ENCODE measurements at places on chromosomes 16 and 17.

- no peak for DNase-seq
Measured at GRCh38 chr17:42142371-42142896, 12.4 kb downstream of the RAB5C start.

- DNase-seq = no peak
Measured at GRCh38 chr17:42520540-42520951, 15.5 kb upstream of the NAGLU start.

GRCh38 chr17:58565389-58566311 lies 51.2 kb upstream of the MTMR4 start:
- DNase-seq = peak; percentile 45

- DNase-seq = no peak
Measured at GRCh38 chr17:55898195-55898594, 147.3 kb downstream of the PCTP start.

GRCh38 chr17:63029541-63029940 lies 63.5 kb downstream of the TANC2 start:
- DNase-seq = no peak

DNA sequence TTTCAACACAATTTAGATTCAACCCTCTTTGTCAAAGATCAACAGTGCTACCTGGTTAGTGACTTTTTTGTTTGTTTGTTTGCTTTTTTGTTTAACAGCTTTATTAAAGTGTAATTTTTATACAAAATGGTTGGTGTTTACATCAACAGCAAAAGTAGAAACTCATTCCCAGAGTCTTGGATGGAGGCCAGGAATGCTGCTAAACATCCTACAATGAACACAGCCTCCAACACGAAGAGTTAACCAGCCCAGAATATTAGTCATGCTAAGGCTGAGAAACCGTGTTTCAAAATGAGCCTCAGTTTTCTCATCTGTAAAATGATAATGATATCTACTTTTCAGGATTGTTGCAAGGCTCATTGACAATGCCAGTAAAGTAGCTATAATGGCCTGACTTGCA lies 211.0 kb upstream of the MAF start:
- DNase-seq = no peak

- DNase-seq = no peak
Measured at GRCh38 chr16:8916541-8917225, 34.5 kb downstream of the LITAFD start.

GRCh38 chr17:56613131-56613530 lies 19.6 kb downstream of the NOG start:
- no peak for DNase-seq

GRCh38 chr16:80202831-80203413 lies 337.9 kb upstream of the DYNLRB2 start:
- DNase-seq = no peak

GRCh38 chr17:3282901-3283300 lies 15.3 kb downstream of the OR3A1 start:
- no peak for DNase-seq

GRCh38 chr16:47826070-47826469 lies 329.7 kb downstream of the ABCC12 start:
- DNase-seq = no peak

GRCh38 chr16:17926866-17927399 lies 409.6 kb downstream of the NPIPA8 start:
- DNase-seq = no peak

GRCh38 chr17:71828182-71828596 lies 292.6 kb upstream of the SOX9 start:
- DNase-seq = no peak

DNA sequence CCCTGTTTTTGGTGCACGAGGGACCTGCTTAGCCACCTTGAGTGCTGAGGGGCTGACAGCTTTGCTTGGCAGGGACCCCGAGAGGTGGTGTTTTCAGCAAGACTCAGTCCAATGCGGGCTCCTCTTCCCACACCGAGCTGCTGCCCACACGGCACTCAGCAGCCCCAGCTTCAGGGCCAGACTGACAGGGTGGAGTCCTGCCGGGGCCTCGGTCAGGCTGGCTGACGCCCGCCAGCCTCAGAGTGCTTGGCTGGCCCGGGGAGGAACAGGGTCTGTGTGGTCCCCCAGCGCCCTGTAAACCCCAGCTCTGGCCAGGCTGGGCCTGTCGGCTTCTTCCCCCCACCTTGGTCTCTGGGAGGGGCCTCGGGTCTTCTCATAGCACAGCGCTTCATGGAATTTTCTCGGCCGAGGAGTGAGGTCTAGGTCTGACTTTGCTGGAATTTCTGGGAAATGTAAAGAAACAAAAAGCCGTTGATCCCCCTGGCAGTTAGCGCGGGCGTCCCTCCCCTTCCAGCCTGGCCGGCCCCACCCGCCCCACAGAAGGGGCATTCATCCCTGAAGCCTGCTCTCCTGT lies 2.6 kb downstream of the SOX8 start:
- no peak for DNase-seq

- DNase-seq = no peak
Measured at GRCh38 chr17:71276079-71276478, 844.7 kb upstream of the SOX9 start.

DNA sequence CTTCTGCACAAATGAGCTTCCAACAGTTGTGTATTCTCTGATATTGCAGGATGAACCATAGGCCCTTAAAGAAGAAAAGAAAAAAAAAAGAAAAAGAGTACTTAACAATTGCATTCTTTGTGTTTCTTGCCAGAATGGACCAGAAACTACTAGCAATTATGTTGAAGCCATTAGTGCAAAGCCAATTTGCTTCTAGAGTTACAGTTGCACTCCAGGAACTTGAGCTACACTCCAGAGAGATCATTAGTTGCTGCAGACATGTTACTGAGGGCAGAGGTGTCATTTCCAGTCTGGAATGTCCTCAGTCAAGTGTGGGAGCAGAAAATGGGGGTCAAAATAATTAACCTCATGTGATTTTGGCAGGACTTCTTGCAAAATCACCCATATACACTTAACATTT lies 85.6 kb upstream of the CCL2 start:
- no peak for DNase-seq

GRCh38 chr16:8713635-8714172 lies 39.3 kb downstream of the ABAT start:
- no peak for DNase-seq

DNA sequence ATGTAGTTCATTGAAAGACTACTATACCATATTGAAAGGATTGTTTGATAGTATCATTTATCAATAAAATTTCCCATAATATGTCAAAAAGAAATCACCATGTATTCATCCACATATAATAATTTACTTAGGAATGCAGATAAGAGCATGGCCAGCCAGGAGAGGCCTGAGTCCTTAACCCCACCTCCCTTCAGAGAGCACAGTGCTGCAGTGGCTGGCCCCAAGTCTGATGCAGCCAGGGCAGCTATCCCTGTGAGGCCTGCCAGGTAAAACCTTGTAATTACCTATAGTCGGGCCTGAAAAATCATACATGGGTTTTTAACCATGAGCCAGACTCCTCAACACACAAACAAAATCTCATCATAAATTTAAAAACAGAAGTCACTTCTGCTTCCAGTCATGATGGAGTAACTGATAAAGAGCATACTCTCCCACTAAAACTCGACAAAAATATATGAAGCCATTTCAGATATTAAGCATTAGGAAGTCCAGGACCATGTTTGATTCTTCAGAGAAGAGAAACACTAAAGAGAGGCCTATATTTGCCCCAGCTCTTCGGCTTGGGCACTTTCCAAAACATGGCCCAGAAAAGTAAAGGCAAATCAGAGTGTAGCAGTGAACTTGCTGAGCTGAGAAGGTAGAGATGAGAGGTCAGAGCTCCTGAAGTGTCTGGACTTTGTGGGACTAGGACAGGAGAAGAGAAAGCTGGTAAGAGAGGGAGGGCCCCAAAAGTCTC lies 40.9 kb upstream of the CCNF start:
- DNase-seq = no peak

- no peak for DNase-seq
Measured at GRCh38 chr16:53950677-53951076, 246.7 kb downstream of the FTO start.

DNA sequence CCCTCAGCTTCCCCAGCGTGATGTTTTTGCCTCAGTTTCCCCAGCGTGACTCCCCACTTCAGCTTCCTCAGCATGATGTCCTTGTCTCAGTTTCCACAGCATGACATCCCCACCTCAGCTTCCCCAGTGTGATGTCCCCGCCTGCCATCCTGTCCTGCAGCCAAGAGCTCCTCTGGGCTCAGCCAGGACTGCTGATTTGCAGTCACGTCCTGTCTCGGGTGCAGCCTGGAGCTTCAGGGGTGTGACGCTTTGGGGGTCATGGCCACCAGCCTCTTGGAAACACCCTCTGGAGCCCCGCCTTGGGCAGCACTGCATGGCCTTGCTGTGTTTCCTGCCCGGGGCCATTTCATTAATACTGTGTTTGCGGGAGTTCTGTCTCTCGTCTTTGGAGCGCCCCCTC lies 16.5 kb upstream of the NUDT16L1 start:
- no peak for DNase-seq

GRCh38 chr17:48483471-48484131 lies 47.2 kb downstream of the HOXB1 start:
- peak; percentile 88 for DNase-seq

GRCh38 chr17:74040729-74041128 lies 162.7 kb upstream of the RPL38 start:
- DNase-seq = no peak

- no peak for DNase-seq
Measured at GRCh38 chr16:11742093-11742535, 543 bp downstream of the TXNDC11 start.

DNA sequence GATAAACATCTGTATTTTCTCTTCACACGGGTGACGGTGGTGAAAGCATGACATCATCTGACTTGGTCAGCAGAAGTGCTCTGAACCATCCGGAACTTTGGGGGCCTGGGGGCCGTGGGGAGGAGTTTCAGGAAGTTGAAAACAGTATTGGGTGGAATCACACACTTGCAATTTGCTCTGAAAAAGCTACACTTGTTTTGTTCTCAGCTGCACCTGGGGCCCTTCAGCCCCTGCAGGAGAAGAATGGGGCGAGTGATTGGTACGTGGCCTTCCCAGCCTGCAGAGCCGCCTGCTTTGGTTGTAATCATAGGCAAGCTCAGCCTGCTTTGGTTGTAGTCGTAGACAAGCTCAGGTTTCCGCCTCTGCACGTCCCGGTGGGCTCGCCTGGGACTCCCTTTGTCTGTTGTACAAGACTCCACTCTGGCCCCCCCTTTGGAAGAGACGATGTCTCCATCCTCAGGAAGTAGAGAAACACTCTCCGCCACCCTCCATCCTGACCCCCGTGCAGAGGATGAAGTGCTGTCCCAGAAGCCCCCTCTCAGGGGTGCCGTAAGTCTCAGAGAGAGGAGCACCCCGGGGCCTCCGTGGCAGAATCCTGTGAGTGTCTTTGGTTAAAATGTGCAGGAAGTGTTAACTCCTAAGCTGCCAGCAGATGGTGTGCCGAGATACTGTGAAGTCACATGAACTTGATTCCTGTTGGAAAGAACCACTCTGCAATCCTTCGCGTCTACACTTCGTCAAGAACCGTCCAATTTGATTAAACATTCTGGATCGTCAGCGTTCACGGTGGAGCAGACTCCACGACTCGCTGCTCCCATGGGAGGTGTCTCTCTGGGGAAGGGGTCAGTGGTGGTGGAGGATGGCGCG lies 5.4 kb downstream of the BANP start:
- peak; percentile 71 for DNase-seq

DNA sequence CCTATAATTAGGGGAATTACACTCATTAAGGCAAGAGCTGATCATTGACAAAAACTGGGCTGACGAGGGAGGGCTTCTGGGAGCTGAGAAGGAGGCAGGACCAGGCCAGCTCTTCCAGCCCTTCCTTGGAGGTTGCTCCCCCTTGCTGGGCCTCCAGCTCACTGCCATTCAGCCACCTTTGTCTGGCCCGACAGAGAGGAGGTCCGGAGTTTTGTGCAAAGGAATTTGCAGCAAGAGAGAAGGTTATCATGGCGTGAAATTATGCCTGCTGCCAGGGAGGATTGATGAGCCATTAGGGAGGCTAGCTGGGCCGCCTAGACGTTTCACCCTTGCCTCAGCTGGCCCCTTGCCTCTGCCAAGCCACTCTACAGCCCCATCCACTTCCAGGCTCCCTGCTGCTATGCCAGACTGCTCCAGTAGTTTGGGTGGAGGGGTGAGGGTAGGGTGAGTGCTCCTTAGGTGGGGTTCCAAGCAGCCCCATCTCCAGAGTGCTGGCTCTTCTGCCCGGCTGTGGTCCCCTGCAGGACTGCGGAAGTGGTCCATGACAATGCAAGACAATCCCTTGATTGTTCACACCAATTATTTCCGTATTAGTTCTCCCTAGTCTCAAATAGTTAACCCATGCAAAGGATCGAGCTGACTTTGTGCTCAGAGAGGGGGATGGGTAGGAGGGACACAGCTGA lies 17.1 kb upstream of the PHF12 start:
- DNase-seq = no peak

GRCh38 chr17:45236282-45236606 lies 14.6 kb downstream of the FMNL1 start:
- no peak for DNase-seq

DNA sequence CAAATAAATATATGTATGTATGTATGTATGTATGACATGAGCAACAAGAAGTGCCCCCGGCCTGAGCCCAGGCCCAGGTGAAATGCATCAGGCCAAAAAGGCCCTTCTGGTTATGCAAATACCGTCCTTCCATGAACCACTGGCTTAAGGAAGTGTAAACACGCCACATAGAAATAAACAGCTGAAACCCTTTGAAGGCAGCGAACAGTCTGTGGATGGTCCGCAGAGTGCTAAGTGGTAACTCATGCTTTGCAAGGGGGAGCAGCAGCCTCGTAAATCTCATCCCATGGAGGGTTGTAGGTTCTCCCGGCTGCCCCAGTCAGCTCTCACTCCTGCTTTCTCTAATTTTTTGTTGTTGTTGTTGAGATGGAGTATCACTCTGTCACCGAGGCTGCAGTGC lies 36.7 kb downstream of the COTL1 start:
- DNase-seq = no peak

DNA sequence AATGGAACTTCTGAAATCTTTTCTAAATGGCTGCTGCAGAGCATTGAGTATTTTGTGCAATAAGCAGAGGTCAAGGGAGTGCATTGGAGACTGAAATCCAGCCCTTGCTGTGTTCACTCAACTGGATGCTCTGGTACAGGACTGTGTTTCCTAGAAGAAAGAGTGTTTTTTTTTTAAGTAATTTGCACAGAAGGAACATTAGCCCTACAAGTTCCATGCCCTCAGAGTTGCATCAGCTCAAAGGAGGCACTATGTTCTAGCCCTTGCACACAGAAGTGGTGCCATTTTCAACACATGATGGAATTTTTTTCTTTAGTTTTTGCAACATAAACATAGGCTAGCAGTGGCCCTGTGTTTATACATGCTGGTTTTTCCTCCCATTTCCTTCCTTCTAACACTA lies 144.1 kb upstream of the HLF start:
- DNase-seq = no peak

GRCh38 chr16:72241930-72242329 lies 70.0 kb upstream of the PMFBP1 start:
- peak; percentile 13 for DNase-seq

GRCh38 chr17:59899099-59899498 lies 6.2 kb downstream of the RPS6KB1 start:
- DNase-seq = peak; percentile 41
